Activated naive CD4-positive, alpha-beta T cell treated with anti-CD3 and anti-CD28 coated beads, Interleukin-2, amount 10 ng/mL, durations not matched to agents 7 days and 5 days (primary cell): ENCODE measurements at places on chromosomes 6 and 20.

DNA sequence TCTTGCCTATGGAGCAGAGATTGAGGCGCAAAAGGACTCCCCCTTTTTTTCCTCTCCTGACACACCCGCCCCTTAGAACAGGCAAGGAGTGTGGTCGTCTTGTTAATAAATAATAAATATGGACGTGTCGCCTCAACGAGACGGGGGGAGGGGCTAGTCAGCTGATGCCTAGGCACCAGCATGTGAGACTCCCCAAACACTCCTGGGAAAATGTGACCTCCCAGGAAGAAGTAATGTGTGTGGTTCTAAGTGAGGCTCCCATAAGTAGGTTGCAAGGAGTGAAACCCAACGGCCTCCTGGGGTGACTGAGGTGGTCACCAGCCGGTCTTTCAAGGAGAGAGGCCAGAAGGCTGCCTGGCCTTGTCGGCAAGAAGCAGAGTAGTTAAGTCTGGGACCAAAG, 1.1 kb upstream of the FAXC start:
- no peak for DNase-seq

DNA sequence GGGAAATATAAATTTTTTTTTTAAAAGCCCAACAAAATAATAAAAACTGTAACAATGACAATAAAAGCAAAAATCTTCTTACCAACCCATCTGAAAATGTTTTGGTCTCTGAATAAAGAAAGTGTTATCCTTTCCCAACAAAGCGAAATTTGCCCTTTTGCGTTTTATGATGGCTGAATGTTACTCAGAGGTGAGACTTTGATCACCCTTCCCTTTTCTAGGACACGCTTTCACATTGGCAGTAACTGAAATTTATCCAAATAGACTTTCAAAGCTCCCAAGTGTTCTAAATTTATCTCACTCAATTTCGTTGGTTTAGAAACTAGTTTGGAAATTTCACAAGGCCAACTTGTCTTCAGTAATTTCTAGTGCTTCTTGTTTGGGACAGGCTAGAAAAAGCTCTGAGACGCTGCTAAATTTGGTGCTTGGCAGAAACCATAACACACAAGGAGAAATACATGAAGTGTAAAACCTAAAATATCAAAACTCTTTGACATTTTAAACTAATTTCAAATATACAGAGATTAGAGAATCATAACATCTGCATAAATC, 354.5 kb upstream of the CITED2 start:
- no peak for DNase-seq

- DNase-seq = no peak
Observed at GRCh38 chr20:19222520-19223040, 10.1 kb downstream of the SLC24A3 start.

- no peak for DNase-seq
Observed at GRCh38 chr20:43583133-43583864, 7.4 kb upstream of the IFT52 start.

DNA sequence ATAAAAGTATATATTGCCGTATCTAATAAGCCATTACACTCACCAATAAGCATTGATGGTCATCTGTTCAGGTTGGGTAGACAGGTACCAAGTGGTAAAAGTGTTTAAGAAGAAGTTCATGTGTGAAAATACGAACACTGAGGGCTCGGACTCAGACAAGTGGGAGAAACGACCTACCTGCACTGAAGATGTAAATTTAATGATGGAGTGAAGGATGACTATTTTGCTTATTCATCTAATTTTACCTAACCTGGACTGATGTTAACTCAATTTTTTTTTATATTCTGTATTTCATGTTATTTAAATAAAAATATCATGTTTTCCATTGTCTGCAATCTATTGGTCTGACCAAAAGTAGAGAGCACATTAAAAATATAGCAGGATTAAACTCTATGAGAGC, 469.1 kb upstream of the BTBD3 start:
- no peak for DNase-seq

- DNase-seq = no peak
Observed at GRCh38 chr20:24957326-24958016, 8.4 kb downstream of the CST7 start.

- DNase-seq = no peak
Observed at GRCh38 chr6:143163621-143164020, 102.9 kb downstream of the AIG1 start.

- peak; percentile 22 for DNase-seq
Observed at GRCh38 chr20:35342154-35342769, 50.0 kb upstream of the FAM83C start.

- DNase-seq = peak; percentile 38
Observed at GRCh38 chr6:167093922-167094432, 28.9 kb upstream of the CCR6 start.

- DNase-seq = no peak
Observed at GRCh38 chr6:163132050-163132750, 282.3 kb upstream of the QKI start.

GRCh38 chr6:166664135-166664534, 37.1 kb upstream of the RPS6KA2 start:
- no peak for DNase-seq

GRCh38 chr6:118017301-118017848, 110.3 kb downstream of the SLC35F1 start:
- no peak for DNase-seq

GRCh38 chr6:26126394-26127235, 39.4 kb downstream of the HFE start:
- DNase-seq = no peak

GRCh38 chr6:90135667-90136066, 161.0 kb downstream of the BACH2 start:
- DNase-seq = no peak

- DNase-seq = no peak
Observed at GRCh38 chr6:161023316-161023715, 31.7 kb downstream of the MAP3K4 start.

DNA sequence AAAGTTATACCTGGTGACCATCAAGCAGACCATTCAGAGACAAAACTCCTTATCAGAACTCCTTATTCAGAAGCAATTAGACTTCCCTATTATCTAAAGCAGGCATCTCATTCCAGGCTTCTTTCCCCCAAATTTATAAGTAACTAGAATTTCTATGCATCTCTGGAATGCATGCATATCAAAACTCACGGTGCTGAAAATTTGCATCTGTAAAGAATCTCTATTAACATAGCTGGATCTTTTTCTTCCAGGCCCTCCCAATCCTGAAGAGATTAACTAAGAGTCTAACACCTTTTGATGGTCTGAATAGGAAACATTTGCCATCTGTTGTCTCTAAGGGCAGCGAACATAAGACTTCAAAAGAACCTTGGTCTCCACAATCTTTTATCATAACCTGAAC, 22.8 kb upstream of the SLC52A3 start:
- no peak for DNase-seq

GRCh38 chr6:106618324-106618723, 11.0 kb downstream of the RTN4IP1 start:
- no peak for DNase-seq

GRCh38 chr6:106688177-106688951, 59.0 kb downstream of the QRSL1 start:
- DNase-seq = no peak

DNA sequence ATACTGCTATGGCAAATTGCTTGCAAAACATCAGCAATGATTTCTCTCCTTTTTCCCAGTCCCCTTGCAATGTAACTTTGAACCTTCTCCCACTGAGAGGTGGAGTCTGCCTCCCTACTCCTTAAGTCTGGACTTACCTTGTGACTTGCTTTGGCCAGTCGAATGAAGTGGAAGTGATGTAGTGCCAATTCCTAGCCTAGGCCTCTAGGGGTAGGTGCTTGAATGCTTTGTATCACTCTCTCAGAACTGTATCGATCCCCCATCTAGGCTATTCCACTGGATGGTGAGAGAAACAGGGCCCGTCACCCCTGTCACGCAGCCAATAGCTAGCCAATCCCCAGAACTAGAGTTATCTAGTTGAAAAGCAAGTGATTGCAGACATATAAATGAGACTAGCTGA, 238.6 kb downstream of the BTBD3 start:
- DNase-seq = no peak

DNA sequence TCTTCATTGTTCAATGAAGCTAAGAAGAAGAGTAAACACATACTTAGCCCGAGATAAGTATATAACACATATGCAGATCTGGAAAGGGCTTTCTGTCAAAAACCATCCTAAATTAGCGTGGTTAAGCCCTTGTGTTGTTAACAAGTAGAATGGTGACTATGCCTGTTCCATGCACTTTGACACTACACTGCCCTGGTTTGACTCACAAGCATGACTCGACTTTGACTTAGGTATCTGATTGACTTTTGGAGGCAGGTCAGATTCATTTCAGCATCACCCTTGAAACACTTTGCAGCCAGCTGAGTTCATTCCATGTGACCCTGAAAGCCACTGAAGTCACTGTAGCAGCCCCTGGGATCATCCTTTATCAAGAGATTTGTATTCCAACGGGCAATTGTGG, 239.8 kb downstream of the TBX18 start:
- DNase-seq = no peak

DNA sequence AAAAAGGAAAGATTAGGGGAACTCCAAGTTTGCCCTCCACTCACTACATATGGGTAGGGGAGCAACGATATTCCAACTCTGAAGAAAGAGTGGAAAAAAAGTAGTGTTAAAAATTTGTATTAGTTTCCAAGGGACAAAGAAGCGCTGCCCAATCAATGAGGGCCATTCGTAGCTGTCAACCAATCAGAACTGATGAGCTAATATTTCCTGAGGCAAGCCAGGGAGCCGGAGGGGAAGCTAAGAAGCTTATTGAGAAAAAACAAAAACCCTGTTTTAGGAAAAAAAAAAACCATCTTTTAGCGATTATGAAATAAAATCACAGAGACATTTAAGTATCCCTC, 59.5 kb downstream of the TRIM38 start:
- DNase-seq = peak; percentile 70

DNA sequence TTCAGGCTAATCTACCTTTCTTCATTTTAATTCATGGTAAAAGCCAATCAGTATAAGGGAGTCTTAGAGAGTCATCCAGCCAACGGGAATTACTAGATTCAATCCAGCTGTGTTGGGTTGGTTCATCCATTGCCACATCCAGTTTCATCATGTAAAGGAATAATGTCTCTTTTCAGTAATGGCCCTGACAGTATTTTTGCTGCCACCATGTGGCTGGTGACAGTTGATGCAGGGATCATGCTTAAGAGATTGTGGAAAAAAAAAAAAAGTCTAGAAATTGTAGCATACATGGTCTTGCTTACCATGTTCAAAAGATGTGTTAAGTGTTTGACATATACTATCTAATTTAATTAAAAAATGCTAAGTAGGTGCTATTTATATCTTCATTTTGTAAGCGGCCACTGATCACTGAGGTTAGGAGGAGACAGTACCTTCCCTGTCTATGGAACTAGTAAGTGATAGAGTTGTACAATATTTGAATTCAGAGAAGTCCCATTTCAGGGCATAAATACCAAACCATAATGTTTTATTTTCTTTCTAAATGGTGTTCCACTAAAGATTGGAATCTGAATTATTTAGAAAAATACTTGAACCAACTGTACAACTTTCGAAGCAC, 135.9 kb downstream of the KHDRBS2 start:
- DNase-seq = no peak

DNA sequence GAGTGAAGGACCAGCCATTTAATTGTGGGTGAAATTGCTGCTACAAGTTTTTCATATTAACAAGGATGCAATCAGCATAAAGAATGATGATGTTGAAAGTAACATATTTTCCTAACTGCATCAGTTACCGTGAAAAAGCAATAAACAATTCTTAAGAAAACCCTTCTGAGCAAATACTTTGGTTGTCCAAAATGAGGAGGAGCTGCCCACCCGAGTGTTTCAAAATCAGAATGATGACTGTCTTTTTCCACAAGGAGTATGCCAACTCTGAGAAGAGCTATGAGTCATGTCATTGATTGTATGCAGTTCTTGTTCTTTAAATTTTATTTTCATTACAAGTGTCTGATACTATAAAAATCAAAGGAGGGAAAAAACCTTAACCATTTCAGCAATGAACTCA, 470.5 kb downstream of the COL12A1 start:
- DNase-seq = no peak

GRCh38 chr20:10706460-10706811, 32.6 kb upstream of the JAG1 start:
- DNase-seq = no peak

DNA sequence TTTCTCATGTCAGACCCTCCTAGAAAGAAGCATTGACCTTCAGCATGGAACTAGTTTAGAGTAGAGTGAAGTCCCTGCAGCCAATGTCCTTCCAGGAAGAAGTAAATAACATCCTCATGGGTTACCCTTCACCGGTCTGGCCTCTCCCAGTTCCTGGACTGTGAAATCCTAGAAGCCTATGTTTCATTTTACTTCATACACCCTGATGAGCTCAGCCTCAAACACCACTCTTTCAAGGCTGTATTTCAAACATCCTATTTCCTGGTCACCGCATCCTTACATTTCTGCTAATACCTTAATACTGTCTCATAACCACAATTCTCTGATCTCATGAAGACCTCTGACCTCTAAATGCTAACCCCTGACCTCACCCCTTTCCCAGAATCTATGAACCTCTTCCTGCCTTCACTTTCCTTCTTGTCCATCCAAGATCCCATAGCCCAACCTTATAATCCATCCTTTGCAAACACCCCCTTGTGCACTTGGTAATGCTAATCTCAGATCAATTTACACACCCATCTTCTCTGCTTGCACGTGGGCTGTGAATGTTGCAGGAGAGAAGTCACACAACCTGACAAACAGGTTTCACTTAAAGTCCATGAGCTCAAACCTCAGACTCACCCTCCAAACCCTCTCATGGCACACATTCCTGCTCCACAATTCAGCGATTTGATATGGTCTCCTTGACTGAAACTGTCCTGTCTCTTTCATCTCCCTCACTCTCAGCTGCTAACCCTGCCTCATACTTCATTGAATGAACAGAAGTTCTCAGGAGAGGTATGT, 30.2 kb downstream of the SLC2A10 start:
- no peak for DNase-seq

DNA sequence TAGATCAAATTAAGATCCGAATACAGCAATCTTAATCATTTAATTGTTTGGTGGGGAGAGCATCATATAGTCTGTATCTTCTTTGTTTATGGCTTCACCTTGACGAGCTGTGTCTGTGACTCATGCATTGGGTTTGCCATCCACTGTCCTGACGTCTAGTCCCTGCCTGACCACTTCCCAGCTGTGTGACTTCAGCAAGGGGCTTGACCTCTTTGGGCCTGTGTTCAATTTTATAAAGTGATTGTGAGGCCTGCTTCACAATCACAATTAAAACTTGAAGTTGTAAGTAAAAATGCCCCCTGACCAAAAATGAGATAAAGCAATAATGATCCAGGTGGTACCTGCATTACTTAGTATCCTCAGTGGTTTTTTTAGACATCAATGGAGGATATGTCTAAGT, 209.2 kb downstream of the ZNF217 start:
- DNase-seq = no peak

DNA sequence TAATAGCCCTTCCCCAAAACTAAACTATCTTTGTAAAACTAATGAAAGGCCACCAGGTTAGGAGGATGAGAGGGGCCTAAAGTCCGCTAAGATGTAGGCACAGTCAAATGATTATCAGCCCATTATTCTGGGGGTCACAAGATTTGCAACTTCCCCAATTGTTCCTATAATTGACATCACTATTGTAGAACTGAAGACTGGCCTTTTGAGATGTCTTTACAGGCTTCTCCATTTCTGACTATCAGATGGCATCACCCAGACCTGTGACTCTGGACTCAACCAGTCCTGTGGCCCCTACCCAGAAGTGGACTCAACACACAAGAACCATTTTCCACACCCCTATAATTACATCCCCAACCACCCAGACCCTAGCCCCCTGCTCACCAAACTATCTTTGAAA, 61.5 kb upstream of the MAP7 start:
- no peak for DNase-seq
